ENCODE measurements at places on chromosomes 3 and 15.

DNA sequence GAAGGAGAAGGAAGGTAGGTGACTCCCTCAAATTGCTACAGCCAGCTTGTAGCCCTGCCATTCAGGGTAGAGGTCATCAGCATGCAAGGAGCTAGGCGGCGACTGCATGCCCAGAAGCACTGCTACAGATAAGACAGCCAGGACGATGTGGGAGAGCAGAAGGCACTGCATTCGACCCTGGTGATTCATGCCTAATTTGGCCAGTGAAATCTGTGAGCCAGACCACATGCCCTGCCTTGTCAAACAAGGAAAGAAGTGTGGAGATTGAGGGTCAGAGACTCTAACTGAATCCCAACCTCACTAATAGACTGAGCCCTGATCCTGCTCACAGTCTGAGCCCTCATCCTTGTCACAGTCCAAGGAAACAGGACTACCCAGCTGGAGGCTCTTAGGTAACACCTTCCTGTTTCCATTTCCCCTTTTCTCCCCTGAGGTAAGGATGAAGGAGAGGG, 86.6 kb downstream of the LINGO1 start:
- no peak for DNase-seq

- no peak for DNase-seq
Measured at GRCh38 chr3:155712008-155712407, 32.9 kb downstream of the PLCH1 start.

- DNase-seq, result no peak
Measured at GRCh38 chr3:143998266-143998665, 26.6 kb downstream of the DIPK2A start.

- DNase-seq, result no peak
Measured at GRCh38 chr3:190117981-190118380, 2.7 kb downstream of the P3H2 start.

GRCh38 chr3:132726341-132726823, 4.2 kb upstream of the NPHP3 start:
- DNase-seq, result no peak

DNA sequence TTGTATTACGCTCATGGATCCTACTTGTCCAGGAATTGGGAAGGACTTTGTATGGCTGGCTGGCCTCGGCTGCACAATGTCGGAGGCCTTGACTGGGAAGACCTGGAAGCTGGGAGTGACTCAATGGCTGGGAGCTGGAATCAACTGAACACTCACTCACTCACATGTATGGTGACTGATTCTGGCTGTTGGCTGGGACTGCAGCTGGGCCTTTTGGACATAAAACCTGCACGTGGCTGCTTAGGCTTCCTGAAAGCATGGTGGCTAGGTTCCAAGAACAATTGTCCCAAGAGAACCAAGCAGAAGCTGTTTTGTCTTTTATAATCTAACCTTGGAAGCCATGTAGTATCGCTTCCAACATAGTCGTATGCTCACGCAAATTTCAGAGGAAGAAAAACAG, 38.0 kb upstream of the CMTM8 start:
- no peak for DNase-seq

- peak; percentile 91 for DNase-seq
Measured at GRCh38 chr3:124812291-124813265, 74.6 kb downstream of the ITGB5 start.

- DNase-seq, result no peak
Measured at GRCh38 chr3:33030802-33031201, 66.1 kb downstream of the GLB1 start.

DNA sequence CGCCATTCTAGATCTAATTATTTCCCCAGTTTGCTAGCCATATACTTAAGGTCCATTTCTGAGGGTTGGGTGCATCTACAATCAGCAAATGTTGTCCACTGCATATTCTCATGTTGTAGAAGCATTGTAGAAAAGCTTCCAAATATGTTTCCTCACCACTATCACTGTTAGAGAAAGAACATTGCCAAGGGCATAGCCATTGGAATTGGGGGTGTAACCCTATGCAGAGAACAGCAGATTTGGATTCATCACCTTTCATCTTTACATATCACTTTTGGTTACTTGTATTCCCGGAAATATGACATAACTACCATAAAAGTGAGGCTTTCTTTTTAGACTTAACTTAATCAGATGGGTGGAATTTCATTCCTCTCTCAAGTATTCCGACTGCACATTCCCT, 203.6 kb downstream of the LSAMP start:
- no peak for DNase-seq

GRCh38 chr3:31235062-31235700, 297.5 kb upstream of the STT3B start:
- no peak for DNase-seq

DNA sequence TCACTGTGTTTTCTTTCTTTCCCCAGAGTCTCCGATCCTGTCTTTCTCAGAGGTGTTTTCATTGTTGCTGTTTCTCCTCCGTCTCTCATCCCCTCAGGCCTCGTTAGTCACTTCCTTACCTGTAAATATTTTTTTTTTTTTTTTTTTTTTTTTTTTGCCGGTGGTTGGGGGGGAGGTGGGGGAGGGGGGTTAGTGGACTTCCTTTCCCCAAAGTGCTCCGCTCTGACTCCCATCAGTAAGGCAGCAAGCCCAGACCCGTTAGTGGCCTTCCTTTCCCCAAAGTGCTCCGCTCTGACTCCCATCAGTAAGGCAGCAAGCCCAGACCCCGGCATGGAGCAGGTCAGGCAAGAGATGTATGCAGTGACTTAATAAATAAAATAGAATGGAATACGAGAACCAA, 97.1 kb upstream of the TNFAIP8L3 start:
- DNase-seq, result no peak

DNA sequence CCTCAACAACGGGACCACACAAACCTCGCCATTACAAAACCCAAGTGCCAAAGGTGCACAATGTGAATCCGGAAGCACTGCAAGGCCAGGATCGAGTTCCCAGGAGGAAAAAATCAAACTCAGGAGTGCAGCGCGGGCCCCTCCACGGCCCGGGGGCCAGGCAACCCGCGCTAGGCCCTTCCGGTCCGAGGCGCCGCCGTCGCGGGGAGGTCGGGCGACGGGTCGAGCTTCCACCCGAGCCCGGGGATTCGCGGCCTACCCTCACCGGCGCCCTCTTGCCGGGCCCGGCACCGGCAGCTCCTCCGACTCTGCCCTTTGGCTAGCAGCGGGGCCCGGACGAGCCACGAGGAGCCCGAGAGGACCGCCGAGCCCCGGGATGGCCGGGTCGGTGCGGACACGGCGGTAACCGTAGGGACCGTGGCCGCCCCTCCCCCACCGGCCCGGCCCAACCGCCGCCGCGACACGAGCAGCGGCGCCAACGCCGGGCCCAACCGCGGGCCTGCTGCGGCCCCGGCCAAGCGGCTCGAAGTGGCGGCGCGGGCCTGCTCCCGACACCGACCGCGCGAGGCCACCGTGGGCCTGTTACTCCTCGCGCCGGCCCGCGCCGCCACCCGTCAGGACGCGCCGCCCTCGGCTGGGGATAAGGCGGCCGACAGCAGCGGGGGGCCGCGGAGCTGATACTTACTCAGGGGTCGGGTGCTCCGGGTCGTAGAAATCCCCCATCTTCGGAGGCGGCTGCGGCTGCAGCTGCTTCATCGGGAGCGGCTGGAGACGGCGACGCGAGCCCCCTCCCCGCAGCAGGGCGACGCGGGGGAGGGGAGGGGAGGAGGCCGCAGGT, 525 bp downstream of the SETD2 start:
- DNase-seq, result no peak

GRCh38 chr3:24341668-24342067, 153.0 kb downstream of the THRB start:
- no peak for DNase-seq

DNA sequence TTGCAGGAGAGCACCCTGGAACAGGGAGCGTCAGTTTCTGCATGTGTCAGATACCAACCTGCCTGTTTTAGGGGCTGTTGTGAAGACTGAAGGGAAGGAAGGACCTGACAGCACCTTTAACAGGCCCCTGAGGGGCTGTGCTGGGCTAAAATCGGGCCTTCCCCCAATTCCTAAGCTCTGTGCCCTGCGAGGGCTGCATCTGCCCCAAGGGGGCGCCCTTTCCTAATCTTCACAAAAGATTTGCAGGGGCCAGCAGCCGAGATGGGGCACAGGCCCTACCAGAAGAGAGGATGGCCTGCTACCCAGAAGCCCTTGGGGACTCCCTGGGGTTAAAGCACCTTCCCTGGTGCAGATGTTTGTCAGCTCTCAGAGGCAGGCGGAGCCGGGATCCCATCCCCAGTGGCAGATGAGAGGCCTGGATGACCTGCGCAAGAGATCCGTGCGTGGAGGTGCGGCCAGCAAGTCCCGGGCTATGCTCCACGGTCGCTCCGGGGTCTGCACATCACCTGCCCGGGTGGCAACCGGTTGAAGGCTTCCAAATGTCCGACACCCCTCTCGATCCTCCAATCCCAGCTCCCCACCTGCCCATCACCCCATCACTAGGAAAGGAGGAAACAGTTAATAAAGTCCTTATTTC, 53.6 kb downstream of the RHCG start:
- no peak for DNase-seq

- no peak for DNase-seq
Measured at GRCh38 chr3:126322181-126322967, 34.8 kb downstream of the KLF15 start.

DNA sequence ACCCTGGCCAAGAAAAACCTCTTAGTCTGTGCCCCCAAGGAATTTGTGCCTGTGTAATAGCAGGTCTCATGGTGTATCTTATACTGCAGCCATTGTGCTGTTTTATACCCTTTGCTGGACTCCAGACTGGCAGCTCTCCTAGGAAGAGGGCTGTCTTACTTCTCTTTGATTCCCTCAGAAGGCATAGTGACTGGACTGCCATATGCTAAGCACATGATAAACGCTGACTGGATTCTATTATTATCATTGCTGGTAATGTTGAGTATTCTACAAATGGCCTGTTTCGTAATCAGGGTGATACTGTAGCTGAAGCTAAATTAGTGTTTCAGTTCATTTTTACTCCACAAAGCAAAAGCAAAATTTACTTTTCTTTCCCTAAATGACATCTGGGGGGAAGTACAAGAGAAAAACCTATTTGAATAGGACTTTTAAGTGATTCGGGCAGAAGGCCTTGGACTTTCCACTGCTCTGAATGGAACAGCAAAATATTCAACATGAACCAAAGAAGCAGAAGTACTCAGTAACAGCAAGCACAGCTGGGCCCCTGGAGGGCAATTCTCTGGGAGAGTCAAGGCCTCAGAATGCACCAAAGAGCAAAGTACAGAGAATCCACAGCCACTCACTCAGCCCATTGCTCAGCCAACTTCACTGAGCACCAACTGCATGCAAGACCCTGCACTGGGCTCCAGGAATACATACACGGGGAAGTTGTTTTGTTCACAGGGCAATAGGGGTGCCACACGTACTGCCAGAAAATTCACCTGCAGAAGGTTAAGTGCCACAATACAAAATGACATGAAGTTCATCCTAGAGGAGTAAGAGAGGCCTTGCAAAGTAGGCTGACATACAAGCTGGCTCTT, 7.9 kb upstream of the BCL2A1 start:
- peak; percentile 37 for DNase-seq

- no peak for DNase-seq
Measured at GRCh38 chr15:79140846-79141570, 50.4 kb upstream of the RASGRF1 start.

DNA sequence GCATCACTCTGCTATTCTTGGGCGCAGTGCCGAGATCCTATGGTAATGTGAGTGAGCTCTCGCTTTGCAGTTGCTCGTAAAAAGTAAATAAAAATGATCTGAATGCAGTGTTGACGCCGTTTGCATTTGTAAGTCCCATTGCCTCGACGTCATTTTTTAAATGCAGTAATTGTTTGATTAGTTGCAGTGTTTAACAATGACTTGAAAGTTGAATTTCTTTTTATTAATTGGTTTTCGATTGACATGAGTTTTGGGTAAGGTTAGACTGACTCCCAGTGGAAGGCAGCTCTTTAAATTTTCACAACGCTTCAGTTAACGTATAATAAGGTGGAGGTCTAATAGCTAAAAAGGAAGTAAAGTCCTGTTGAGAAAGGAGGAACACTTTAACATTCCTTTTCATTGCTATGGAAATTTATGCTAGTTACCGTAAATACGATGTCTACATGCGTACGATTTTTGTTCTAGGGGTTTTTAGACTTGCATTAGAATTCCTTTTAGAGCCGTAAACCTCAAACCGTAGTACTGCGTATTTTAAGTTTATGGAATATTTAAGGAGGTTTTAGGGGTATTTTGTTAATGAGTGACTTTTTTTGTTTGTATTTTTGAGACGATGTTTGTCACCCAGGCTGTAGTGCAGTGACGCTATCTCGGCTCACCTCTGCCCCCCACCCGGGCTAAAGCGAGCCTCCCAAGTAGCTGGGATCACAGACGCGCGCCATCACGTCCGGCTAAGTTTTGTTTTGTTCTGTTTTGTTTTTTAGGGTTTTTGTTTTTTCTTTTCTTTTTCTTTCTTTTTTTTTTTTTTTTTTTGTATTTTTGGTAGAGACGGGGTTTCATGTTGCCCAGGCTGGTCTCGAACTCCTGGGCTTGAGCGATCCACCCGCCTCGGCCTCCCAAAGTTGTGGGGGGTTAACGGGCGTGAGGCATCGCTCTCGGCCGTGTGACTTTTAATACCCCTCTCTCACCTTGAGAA, 1.4 kb downstream of the MORF4L1 start:
- no peak for DNase-seq

DNA sequence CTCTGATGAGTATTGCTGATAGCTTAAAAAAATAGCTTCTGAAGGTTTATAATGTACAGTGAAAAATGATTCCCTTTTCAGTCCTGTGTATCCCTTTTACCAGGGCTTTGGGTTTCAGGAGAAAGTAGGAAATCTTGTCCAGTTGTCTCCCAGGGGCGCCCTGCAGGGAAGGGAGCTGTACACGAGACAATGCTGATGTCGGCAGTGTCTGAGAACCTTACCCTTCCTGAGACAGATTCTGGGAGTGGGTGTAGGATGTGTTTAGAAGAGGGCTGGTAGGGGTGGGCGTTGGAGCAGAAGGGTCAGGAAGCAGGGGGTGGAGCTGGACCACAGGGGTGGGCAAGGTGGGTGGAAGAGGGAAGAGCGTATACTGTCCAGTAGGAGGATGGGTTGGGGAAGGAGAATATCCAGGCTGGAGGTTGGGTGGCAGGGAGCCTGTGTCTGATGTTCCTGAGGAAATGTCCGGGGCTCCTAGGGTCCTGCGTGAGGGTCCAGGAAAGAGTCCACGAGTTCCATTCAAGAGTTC, 5.6 kb downstream of the THPO start:
- DNase-seq, result no peak

GRCh38 chr3:34212656-34213055, 414.2 kb downstream of the PDCD6IP start:
- no peak for DNase-seq

DNA sequence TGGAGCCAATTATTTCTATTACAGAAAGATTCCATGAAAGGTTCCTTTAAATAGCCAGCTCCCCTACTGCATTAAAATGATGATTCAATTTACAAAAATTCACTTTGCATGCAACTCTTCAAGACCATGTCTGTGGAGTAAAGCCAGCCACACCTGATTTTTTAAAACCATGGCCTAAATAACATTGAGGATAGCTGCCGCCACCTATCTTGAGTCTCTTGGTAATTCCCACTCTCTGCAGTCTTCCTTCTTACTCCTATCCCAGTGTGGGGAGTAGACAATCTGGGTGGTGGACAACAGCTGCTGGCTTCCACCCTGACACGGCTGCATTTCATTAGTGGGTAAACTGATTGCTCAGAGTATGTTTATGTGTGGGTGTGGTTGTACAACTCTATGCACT, 10.7 kb downstream of the LRTM1 start:
- peak; percentile 96 for DNase-seq

- DNase-seq, result peak; percentile 71
Measured at GRCh38 chr3:9884555-9885165, 4.6 kb upstream of the CIDEC start.

- DNase-seq, result no peak
Measured at GRCh38 chr3:171333784-171334464, 126.3 kb downstream of the TNIK start.
